ENCODE measurements at places on chromosomes 7 and 10.

DNA sequence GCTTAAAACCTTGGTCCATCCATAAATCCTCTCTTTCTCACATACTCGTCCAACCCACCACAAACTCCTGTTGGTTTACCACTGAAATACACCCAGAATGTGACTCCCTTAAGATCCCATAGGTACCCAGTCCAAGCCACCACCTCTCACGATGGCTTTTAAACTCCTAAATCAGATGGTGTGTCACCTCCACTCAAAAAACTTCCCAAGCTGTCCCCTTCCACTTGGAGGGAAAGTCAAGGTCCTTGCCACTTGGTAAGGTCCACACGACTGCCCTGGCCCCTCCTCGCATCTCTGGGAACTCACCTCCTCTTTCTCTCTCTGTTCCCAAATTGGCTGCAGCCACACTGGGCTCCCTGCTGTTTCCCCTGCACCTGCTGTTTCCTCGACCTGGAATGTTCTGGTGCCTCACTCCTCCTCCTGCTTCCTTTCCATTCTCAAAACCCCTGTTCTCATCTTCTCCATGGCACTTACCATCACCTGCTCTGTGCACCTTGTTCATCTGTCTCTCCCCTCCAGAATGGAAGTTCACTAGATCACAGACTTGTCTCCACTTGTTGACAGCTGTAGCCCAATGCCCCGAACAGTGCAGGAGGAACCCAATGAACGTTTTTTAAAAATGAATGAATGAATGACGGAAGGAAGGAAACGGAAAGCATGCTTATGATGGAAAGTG lies 23.0 kb downstream of the ZFAND2A start:
- DNase-seq: no peak

DNA sequence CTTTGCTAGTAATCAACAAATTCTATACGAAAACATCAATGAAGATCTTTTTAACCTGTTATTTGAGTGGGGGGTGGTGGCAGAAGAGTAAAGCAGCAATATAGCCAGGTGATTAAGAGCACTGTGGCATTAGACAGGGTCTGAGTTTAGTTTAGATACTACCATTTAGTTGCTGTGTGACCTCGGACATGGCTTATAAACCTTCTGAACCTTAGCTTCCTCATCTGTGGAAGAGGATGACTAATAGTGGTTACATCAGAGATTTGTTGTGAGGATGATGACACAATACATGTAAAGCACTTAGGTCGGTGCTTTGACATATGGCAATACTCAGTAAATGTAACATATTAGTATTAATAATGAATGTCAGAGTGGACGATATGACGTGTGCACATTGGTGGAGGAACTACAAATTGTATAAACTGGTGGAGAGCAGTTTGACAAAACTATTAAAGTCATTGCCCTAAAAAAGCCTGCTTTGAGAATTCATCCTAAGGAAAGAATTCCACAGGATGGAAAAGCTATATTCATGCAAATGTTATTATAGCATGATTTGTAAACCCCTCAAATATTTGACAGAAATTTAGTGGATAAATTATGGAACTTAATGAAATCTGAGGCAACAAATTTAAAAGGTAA lies 24.3 kb downstream of the SPAG6 start:
- no peak for DNase-seq

DNA sequence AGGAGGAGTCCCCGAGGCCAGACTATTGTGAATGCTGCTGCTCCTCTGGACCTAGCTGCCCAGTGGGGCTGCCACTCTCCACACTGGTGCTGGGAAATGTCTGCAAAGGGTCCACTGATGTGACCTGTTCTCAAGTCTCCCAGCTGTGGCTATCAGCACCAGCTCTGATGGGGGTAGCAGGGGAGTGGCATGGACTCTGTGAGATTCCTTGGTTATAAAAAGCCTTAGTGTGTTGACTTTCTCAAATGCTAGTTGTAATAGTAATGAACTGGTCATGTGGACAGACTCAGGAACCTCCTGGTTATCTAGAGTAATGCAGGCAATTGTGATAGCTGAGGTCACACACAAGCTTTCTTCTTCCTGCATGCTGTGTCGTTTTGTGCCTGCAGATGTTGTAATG lies 34.1 kb upstream of the ARMC3 start:
- no peak for DNase-seq

DNA sequence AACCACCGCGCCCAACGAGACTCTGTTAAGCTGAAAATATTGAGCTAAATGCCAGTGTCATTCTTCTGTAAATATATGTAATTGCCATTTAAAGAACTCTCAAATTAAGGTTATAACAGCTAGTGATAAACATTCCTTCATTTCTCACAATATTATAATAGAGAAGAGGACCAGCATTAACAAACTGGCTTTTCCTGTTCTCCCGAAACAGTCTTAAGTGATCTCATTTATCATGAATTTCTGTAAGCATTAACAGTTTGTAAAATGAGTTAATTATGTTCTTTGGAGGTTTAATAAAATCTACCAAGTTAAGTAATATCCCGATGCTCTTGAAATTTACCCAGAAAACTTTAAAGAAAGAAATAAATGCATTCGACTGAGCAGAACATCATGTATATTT lies 352.8 kb downstream of the KCNMA1 start:
- no peak for DNase-seq

GRCh38 chr10:100896876-100897461 lies 15.8 kb upstream of the SLF2 start:
- no peak for DNase-seq

DNA sequence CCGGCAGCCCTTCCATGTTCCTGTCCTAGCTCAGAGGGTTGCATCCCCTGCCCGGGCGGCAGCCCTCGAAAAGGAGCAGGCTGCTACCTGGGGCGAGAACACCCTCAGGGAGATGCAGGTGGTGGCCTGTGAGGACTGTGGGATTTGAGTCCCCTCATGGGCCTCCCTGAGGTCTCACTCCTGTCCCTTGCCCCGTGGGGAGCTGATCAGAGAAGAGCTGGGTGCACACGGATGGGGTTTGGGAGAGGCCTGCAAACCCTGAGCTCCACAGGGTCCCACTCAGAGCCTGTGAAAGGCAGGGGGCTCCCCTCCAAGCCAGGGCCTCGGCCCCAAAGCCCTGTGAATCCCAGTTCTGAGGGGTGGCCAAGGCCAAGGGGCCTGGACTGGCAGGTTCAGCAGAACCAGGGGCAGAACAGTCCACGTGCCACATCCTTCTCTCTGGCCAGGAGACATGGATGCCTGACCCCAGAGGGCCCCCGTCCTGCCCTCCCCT lies 424 bp upstream of the CYP2W1 start:
- no peak for DNase-seq

GRCh38 chr7:781186-781849 lies 51.0 kb upstream of the SUN1 start:
- no peak for DNase-seq

DNA sequence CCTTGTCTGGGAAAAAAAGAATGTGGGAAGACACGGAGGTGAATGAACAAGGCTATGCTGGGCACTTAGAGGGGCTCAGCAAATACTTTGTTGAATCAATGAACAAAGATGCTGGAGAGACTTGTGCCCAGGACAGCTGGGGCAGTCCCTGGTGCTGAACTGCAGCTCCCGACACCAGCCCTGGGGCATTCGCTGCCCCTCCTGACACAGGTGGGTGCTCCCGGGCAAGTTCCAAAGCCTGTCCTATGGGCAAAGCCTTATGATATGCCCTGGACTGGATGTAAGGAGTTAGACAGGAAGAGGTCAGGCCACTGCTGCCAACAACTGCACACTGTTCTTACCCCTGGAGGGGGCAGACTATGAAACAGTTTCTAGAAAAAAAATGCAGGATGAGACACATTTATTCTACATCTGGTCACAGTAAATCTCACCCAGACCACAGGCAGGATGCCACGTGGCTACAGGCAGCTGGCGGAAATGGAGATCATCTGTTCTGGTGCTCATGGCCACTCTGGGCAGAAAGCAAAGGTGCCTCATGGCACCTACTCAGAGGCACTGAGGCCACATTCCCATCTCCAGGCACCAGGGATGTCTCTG lies 21.9 kb upstream of the FRAT2 start:
- no peak for DNase-seq

GRCh38 chr7:54904986-54905385 lies 113.8 kb upstream of the EGFR start:
- no peak for DNase-seq

- no peak for DNase-seq
Observed at GRCh38 chr7:90605055-90605454, 8.9 kb downstream of the CDK14 start.

- DNase-seq: no peak
Observed at GRCh38 chr10:52314822-52315552, 906 bp downstream of the DKK1 start.

Data from activated effector memory CD4-positive, alpha-beta T cell treated with Interleukin-2 at 50 U/mL for 16 hours (primary cell).